ENCODE measurements at places on chromosomes 1 and 21. TPM values are rescaled to one million over a fixed set of nuclear protein-coding genes. Genes with fewer than 3 reads are reported as not detected.

GRCh38 chr1:112983537-112984131 lies 27.6 kb upstream of the SLC16A1 start:
- no peak for DNase-seq

DNA sequence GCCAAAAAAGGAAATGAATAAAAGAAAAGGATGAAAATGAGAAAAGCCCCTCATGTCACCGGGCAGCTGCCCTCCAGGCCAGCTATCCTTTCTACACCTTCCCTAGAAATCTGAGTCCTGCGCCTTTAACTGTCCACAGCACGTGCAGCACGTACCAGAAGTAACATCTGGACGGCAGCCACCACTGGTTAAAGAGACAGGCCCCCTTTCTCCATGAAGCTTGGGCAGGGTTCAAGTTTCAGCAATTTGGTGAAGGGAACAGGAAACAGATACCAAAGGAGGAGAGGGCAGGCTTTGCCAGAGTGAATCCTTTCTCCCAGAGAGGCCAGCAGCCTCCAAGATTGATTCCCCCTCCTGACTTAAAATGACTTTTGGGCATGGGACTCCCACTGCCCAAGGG lies 3.6 kb upstream of the KIAA2013 start:
- DNase-seq = no peak

DNA sequence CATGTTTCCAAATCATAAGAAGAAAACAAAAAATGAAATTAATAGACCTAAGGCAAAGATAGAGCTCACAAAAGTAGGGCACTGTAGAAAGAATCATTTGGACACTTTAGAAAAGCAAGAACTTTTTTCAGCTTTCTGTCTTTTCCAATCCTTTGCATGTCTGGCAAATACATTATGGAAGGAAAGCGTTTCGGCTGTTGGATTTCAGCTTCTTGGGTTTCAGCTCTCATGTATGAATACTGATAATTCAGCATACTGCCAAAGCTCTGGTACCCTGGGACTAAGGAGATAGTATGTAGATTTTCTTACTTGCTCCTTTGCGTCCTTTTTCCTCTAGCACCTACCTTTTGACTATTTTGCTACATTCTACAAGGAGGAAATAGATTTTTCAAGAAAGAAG lies 375.9 kb downstream of the BRINP3 start:
- no peak for DNase-seq

DNA sequence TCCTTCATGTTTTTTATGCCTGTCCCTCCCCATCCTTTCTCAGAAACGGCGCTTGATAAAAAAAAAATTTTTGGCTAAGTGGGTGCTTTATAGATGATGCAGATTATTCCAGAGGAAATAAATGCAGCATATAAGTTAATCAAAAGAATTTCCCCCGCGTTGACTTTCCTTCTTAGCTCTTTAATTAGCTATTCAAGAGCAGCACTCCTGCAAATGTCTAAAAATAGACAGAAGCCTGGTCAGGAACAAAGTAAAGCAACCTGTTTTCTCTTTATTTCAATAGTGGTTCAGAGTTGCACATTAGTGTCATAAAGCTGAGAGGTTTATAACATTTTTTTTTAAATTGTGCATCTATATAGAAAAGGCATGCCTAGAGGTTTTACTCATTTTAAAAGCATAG lies 439.5 kb upstream of the LRRC7 start:
- DNase-seq = no peak

DNA sequence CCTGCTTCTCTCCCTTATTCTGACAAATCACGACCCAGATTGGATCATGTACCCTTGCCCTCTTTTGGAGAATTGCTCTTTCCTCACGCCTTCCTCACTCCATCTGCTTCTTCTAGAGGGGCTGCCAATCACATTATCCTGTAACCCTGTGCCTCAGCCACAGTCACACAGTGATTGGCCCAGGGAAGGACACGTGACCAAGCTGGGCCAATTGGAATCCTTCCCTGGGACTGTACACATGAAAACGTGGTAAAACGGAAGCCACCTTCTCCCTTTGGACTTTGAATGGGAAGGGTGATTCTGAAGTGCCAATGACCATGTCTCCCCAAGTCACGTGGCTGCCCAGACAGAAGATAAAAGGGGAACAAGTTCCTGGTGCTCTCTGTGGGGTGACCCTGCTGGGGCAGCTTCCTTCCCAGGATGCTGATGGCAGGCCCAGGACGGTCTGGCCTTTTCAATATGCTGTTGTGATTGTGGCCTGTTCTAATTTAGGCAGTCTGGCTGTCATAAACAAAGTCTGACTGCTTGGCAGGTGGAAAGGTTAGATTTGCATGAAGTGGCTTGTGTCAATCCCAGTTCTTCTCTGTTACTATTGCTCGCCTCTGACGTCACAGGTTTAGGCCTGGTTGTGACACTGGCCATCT lies 92.9 kb downstream of the UBIAD1 start:
- no peak for DNase-seq

- no peak for DNase-seq
Observed at GRCh38 chr1:153626904-153627714, at the start of gene S100A13. TSS of gene S100A13 (minus strand) at chr1:153627505. CDS start at chr1:153626472, 1,033 bp downstream.

DNA sequence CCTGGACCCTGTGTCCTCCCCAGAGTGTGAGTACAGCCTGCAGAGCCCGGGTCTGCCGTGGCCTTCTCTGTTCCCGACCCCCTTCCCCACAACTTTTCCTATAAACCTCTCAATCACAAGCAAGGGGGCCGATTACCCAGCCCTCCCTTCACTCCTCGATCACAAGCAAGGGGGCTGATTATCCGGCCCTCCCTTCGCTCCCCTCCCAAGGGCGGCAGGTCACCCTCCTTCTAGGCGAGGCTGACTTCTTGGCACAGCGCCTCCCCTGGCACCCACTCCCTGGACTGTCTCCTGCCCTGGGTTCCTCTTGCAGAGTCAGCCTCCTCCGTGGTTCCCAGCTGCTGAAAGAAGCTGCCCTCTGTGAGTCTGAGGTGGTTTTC lies 12.3 kb upstream of the LDLRAP1 start:
- DNase-seq = no peak

GRCh38 chr1:22754106-22754768 lies 43.6 kb downstream of the EPHB2 start:
- DNase-seq = no peak

DNA sequence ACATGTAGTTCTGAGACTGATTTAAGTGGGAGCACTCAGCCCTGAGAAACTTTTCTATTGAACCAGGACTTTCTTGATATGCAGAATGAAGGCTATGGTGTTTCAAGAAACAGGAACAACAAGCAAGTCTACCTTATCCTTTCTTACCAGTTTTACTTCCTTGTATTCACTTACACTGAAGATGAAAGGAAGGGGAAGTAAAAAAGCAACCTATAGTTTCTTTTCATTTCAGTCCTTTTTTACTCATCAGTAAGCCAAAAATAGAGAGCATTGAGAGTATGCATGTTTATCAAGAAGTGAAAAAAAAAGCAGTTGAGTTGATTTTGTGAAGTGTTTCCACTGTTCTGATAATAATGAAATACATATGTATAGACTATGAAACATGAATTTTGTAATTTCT lies 1010.3 kb downstream of the AMY1C start:
- no peak for DNase-seq

GRCh38 chr1:18511874-18512150 lies 31.1 kb downstream of the KLHDC7A start:
- no peak for DNase-seq

- DNase-seq = no peak
Observed at GRCh38 chr1:229769006-229769405, 143.0 kb downstream of the URB2 start.

DNA sequence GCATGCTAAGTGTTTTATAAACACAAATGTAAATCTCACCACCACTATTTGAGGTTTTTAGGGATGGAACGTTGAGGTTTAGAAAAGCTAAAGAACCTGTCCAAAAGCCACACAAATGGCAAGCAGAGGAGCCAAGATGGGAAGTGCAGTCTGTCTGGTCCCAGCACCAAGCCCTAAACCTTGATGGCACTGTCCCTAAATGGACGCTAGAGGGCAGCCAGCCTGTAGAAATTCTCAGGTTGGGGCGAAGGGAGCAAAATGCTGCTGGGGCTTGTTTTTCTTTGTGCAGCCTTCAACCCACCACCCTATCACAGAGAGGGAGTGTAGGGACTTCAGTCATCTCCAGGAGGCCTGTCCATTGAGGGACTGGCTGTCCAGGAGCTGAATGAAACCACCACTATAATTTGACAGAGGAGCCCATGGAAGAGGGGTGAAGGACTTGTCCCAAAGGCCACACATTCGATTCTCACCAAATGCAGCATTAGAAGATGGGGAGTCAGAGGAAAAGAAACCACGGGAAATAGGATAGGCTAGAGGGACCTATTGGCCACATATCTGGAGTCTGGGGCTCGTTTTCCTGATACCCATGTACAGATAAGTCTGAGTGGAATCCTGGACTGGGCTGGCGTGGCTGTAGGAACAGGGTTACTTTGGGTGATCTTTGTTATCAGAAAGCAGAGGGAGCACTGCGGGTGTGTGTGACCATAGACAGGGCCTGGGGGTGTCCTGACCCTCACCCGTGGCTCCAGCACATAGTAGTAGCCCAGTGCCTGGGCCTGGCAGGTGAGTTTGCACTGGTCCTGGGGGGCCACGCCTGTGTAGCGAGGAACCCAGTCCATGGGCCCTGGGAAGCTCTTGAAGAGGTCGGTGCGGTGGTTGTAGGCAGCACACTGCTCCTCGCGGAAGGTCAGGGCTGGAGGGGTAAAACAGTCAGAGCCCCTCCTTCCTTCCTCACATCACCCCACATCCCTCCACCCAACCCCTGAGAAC lies 6.1 kb downstream of the ADAMTS4 start:
- peak; percentile 59 for DNase-seq

TRABD2B gene
- not detected for total RNA-seq

AUNIP gene
- total RNA-seq = 4.6 TPM

OR10J1 gene
- not detected for total RNA-seq

DENND2C gene
- total RNA-seq = 0.20 TPM

HSD3B2 gene
- total RNA-seq = 0.41 TPM

PRRX1 gene
- not detected for total RNA-seq

ZNF593OS gene
- not detected for total RNA-seq
